NCI-H2107 (cell line): ENCODE measurements at places on chromosomes 5 and 9.

- no peak for DNase-seq
These were observed 20.8 kb upstream of the MELK start for GRCh38 chr9:36551910-36552309.

GRCh38 chr9:134525841-134526583, 115.6 kb upstream of the COL5A1 start:
- DNase-seq = no peak

- DNase-seq = no peak
These were observed 12.0 kb downstream of the MACROH2A1 start for GRCh38 chr5:135386886-135387628.

- no peak for DNase-seq
These were observed 44.0 kb downstream of the ROR2 start for GRCh38 chr9:91905991-91906469.

GRCh38 chr5:168882283-168882682, 303.1 kb upstream of the PANK3 start:
- DNase-seq = no peak

GRCh38 chr5:98776066-98776705, 2.7 kb downstream of the RGMB start:
- no peak for DNase-seq

- no peak for DNase-seq
These were observed 112.5 kb downstream of the PPP2R2B start for GRCh38 chr5:146766013-146766412.

GRCh38 chr9:87180841-87181240, 233.5 kb upstream of the GAS1 start:
- no peak for DNase-seq

DNA sequence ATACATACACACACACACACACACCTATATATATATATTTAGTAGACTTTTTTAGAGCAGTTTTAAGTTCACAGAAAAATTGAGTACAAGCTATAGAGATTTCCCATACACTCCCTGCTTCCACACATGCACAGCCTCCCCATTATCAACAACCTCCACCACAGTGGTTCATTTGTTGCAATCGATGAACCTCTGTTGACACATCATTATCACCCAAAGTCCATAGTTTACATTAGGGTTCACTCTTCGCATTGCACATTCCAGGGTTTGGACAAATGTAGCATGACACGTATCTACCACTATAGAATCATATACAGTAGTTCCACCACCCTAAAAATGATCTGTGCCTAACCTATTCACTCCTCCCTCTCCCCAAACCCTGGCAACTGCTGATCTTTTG, 111.0 kb downstream of the PPP2R2B start:
- no peak for DNase-seq

DNA sequence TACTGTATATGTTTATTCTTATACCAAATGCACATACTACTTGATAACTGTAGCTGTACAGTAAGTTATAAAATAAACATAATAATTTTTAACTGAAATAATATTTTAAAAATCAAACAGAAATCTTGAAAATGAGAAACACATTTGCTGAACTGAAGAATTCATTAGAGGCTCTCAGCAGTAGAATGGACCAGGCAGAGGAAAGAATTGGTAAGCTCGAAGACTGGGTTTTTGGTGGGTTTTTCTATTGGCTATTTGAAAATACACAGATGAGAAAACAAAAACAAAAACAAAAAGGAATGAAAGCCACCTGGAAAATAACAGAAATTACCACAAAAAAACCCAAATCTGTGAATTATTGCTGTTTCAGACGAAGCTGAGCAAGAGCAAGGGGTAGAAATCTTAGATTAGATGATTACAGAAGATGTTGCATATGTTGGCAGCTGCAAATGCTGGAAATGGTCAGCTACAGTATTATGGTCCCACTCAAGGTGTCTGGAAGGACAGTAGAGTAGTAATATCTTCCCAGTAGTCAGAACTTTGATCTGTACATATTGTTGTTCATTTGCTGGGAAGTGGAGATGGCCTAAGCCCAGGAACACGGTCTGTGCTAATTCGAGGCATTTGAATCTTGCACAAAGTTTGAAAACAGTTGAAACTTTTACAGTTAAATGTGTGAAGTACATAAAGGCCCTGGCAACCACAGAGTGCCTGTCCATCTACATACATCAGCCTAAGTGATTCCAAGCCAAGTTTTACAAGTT, 233.4 kb downstream of the COMMD10 start:
- DNase-seq = no peak

- DNase-seq = no peak
These were observed 21.3 kb downstream of the NIPAL4 start for GRCh38 chr5:157481265-157481664.

GRCh38 chr5:42949348-42950115, 90.6 kb downstream of the ANXA2R start:
- no peak for DNase-seq

- DNase-seq = no peak
These were observed 23.7 kb upstream of the MINAR2 start for GRCh38 chr5:129724222-129724621.

GRCh38 chr5:101431201-101431600, 528.1 kb upstream of the ST8SIA4 start:
- DNase-seq = no peak

DNA sequence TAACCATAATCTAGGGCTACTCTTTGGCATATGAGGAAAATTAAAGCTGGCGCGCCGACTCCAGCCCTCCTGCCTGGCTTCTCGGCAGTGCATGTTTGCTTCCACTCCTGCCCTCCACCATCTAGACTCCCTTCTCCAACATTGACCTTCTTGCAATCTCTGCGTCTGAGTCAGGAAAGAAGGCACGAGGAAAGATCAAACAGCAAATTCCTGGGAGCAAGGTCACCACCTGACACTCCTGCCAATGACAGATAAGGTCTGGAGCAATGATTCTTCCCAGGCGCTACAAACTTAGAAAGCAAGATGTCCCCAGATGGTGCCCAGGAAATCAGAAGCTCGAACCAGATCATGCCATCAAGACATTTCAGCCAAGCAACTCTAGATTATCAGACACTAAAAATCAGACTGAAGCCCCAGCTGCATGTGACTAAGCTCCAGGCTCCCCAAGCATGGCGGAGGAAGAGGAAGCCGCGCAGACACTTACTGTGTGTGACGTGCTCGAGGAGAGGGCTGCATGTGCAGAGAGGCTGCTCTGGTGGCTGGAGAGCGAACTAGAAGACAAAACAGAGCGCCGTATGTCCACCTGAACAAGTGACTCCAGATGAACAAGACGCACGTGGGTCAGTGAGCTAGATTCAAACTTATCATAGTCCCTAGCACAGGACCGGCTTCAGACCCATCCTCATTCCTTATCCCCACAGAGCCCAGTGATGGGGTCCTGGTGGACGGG, 115.3 kb downstream of the UBE2R2 start:
- no peak for DNase-seq

DNA sequence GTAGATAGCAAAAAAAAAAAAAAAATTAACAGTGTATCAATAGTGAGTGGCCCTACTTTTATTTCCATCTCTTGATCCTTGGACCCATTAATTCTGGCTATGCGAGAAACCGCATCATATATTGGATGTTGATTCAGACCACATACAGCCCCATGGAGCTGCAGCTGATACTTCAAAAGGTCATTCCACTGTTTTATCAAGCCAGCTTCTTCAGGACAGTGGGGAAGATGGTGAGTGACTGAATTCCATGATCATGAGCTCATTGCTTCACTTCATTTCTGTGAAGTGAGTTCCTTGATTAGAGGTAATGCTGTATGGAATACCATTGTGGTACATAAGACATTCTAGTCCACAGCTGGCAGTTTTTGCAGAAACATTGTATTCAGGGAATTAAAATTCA, 222.9 kb upstream of the MEF2C start:
- DNase-seq = no peak

GRCh38 chr5:170307575-170308465, 10.2 kb upstream of the LCP2 start:
- DNase-seq = no peak

DNA sequence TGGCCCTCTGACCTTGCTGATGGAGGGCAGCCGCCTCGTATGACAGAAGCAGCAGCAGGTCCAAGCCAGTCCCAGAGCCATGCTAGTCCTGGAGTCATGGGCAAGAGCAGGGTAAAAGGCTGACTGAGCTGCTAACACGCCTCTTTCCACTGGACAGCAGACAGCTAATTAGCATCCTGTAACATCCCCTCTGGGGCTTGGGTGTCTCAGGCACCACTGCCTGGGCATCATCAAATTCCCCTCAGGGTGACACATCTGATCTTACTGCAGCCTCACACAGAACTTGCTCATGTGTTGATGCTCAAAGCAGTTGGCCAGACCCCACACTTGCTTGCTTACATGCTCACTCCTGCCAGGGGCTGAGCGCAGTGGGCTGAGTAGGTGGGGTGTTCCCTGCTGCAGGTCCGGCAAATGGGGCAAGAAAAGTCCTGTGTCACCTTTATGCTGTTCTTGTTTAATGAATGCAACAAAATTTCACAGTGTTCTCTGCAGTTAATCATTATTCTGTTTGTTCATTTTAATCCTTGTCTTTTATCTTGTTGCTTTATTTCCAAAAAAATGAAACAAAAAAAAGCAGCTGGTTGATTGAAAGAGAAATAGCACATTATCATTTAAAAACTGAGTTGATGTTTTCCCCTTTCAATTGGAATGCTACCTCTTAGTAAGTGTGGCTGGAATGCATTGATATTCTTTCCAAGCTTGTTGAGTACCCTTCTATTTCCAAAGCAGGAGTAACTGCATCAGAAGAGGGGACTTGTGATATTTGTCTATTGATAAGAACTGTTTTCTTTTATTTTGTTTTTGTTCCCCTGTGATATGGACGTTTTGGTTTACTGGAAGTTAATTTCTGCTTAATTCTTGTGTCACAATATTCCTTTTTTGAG, 254.1 kb downstream of the CDH18 start:
- no peak for DNase-seq

DNA sequence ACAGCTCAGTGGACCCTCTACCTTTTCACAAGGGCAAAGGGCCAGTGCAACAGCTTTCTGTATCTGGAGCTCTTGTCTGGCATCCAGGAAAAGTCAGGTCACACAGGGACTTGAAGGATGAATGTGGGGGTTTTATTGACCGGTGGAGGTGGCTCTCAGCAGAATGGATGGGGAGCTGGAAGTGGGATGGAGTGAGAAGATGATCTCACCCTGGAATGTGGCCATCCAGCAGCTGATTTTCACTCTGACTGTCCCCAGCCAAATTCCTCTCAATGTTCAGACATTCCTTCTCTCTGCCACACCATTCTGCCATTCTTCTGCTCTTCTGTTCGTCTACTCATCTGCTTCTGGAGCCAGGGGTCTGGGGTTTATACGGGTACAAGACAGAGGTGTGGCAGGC, 1119.9 kb downstream of the TAF11L14 start:
- no peak for DNase-seq

GRCh38 chr9:101442318-101442717, 6.7 kb upstream of the ALDOB start:
- DNase-seq = no peak

- DNase-seq = no peak
These were observed 15.1 kb upstream of the LURAP1L start for GRCh38 chr9:12759761-12760160.

DNA sequence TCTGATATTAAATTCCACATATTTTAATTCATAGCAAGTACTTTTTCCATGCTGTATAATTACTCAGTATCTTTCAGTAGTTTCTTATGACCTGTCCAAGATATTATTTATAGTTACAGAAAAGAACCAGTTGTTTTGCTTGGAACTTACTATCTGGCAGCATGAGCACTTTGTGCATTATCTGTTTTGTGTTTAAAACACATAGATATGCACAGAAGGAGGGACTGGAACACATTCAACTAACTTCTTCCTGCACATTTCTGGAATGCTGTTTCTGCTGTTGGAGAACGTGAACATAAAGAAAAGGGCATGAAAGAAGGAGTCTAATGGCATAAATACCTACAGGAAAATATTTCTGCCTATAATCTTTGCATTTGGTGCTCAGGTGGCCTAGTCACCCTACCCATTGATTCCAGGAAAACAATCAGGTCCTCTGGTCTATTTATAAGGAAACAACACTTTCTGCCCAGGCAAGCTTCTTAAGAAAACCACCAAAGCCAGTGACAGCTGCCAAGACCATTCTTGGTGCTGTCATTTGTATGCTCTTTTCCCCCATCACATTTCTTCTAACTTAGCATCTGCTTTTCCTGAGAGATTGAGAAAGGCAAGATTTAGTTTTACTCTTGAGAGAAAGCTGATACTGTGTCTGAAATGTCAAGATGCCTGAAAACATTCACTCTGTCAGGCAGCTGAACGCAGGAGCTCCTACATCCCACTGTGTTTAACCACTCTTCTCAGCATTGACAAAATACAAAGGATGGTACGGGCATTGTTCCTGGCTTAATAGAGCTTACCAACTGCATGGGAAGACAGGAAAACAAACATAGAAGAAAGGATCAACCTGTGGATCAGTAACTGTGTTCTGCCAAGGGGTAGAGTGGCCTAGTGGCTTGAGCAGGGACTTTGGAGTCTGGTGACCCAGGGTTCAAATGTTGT, 40.3 kb downstream of the RAB3C start:
- DNase-seq = no peak
